Fibroblast of pulmonary artery (primary cell): ENCODE measurements at places on chromosomes 12 and 14.
A peak's percentile ranks its signal among the peaks of the same experiment; 100 is the strongest.

DNA sequence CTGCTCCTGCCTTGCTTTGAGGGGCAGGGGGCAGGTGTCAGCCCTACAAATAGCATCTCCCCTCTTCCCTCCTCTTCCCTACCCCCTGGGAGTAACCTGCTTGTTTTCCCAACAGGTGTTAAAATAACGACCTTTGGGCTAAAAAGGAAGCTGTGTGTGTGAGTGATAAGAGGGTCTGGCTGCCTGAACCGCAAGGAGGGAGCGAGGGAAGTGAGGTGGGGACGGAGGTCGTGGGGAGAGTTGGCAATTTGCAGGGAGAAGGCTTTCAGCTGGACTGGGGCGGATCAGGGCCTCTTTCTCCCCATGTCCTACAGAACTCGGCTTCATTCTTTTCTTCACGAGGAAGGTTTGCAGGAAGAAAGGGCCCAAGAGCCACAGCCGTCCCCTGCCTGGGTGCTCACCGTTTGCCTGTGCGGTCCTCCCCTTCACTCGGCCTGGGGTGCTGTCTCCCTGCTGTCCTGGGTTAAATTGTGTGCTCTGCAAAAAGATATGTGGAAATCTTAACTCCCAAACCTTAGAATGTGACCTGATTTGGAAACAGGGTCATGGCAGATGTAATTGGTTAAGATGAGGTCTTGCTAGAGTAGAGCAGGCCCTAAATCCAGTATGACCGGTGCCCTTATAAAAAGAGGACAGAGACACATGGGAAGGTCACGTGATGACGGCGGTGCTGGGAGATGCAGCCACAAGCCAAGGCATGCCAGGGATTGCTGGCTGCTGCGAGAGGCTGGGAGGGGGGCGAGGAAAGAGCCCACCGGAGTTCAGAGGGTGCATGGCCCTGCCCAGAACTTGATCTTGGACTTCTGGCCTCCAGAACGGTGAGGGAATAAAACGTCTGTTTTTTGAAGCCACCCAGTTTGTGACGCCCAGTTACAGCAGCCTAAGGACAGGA is 38.7 kb upstream of the NCOR2 start:
- no peak for DNase-seq

- DNase-seq = no peak
Measured at GRCh38 chr12:113954547-113954946, 11.6 kb downstream of the RBM19 start.

- peak; percentile 10 for DNase-seq
Measured at GRCh38 chr14:104604458-104605449, at the start of gene TMEM179. Gene TMEM179 (minus strand): TSS chr14:104604772. CDS start chr14:104604741, 31 bp downstream.

GRCh38 chr12:68422956-68423574 is 90.9 kb upstream of the MDM1 start:
- peak; percentile 92 for DNase-seq

DNA sequence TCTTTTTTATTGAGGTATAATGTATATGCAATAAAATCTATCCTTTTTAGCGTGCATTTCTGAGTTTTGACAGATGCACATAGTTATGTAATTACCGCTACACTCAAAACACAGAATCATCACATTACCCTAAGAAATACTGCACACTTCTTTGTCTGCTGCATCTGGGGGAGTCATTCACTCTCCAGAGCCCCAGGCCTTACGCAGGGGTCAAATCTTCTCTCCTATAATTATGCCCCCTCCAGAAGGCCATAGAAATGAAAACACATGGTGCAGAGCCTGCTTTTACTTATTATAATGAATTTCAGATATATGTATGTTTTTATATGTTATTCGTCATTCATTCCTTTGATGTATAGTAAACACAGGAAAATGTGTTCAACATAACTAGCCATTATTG is 296.5 kb upstream of the TMEM132C start:
- DNase-seq = no peak

DNA sequence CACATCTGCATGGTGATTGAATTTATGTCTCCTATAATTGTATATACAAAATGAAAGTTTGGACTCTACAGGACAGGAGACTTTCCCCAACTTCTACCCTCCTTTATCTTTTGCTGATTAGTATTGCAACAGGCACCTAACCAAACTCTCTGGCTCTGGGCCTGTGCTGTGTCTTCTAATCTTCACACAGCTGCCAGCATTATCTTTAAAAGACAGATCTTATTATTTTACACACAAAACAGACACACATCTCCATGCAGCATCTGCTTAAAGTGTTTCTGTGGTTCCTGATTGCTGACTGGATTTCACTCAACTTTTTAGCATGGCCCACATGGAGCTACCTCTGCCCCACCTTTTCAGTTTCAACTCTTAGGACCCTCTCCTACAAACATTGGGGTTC is 154.9 kb upstream of the PELI2 start:
- no peak for DNase-seq

GRCh38 chr12:124681779-124682391 is 114.5 kb upstream of the NCOR2 start:
- DNase-seq = peak; percentile 87

GRCh38 chr14:97832776-97833175 is 1035.6 kb downstream of the VRK1 start:
- DNase-seq = no peak

DNA sequence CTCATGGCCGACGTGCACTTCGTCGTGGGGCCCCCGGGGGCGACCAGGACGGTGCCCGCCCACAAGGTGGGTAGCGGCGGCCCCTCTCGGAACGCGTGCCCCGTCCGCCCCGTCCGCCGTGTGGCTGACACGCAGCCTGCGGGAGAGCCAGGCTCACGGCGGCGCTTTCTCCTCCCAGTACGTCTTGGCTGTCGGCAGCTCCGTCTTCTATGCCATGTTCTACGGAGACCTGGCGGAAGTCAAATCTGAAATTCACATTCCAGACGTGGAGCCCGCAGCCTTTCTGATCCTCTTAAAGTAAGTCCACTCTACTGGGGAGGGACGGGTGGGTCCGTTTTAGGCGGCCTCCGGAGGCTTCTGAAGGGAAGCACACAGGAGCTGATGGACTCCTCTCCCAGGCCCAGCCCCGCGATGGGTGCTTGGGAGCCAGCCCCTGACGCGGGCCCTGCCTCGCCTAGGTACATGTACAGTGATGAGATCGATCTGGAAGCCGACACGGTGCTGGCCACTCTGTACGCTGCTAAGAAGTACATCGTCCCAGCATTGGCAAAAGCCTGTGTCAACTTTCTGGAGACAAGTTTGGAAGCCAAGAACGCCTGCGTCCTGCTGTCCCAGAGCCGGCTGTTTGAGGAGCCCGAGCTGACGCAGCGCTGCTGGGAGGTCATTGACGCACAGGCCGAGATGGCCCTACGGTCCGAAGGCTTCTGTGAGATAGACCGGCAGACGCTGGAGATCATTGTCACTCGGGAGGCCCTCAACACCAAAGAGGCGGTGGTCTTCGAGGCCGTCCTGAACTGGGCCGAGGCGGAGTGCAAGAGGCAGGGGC is 1.1 kb downstream of the BTBD6 start:
- peak; percentile 31 for DNase-seq

DNA sequence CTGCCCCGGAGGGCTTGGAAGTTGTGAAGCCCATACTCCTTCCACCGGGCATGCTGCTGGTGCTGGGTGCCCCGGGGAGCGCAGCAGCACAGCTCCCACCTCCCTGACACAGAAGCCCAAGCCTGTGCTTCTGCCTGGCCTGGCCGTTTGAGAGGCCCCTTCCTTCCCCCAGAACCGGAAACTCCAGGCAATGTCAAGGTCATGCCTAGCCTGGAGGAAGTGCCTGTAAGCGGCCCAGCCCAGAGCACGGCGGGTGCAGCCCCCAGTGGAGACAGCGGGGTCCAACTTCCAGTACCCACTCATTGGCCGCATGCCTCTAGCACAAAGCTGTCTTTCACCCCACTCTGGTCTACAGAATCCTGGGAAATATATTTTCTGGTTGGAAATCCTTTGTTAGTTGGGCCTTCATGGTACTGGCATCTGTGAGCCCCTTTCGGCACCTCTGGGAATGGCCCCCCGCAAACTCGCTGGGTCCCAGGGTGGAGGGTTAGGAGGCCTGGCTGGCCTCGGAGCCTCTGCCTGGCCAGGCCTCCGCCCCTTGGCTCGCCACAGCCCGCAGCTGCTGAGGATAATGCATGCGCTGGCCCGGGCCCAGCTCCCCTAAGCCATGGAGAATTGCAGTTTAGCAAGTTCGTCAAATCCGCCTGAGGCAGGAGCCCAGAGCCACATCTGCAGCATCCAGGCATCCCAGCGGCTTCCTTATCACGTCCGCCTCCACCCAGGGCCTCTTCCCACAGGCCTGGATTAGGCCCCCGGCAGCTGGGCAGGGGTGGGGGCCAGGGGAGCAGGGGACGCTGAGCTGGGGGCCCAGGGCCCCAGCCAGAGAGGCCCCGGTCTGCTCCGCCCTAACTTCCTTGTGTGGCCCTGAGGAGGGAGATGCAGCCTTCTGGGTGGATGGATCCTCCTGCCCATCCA is 48.9 kb upstream of the DLK1 start:
- DNase-seq = peak; percentile 68

DNA sequence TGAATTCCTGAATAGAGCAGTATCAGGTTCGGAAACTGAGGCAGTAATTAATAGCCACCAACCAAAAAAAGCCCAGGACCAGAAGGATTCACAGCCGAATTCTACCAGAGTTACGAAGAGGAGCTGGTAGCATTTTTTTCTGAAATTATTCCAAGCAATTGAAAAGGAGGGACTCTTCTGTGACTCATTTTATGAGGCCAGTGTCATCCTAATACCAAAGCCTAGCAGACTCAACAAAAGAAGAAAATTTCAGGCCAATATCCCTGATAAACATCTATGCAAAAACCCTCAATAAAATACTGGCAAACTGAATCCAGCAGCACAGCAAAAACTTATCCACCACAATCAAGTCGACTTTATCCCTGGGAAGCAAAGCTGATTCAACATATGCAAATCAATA is 202.3 kb upstream of the SLC16A7 start:
- DNase-seq = no peak

GRCh38 chr12:102388469-102388868 is 91.9 kb downstream of the IGF1 start:
- DNase-seq = no peak

GRCh38 chr12:127830065-127830460 is 436.9 kb upstream of the TMEM132C start:
- no peak for DNase-seq
